ENCODE measurements at places on chromosomes 11 and 22.

DNA sequence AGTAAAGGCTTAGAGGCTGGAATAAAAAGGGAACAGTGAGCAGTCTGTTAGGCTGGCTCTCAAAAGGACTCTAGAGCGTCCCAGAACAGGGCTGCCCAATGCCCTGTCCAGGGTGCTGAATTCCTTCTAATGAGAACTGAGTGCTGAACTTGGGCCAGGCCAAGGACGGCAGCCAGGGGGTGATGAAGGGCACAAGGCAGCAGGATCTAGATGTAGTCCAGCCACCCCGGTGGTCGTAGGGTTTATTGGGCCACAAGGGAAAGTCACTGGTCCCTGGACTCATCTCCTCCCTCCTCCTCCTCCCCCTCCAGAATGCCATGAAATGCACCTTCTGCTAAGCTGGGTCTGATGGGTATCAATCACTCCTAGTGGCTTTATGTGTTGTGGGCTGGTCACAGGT is 19.2 kb downstream of the NPTXR start:
- peak; percentile 39 for DNase-seq

- no peak for DNase-seq
Observed at GRCh38 chr22:34960005-34960404, 106.0 kb upstream of the ISX start.

- no peak for DNase-seq
Observed at GRCh38 chr11:17432002-17432401, 43.5 kb upstream of the KCNJ11 start.

DNA sequence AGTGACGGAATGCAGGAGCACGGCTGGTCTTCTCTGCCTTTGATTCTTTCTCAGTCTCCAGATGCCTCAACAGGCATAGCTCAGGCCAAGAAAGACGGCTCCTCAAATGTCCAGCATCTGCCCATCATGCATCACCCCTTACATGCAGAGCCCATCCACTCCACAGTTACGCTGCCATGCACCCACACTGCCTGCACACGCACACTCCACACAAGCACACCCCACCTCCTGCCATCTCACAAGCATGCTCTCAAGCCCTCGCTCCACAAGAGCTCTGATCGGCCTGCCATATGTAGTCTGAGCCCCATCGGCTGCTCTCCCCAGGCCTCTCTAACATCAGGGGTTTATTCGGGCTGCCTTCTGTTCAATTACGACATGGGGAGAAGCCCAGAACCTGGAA is 18.8 kb downstream of the SCN4B start:
- DNase-seq = no peak

DNA sequence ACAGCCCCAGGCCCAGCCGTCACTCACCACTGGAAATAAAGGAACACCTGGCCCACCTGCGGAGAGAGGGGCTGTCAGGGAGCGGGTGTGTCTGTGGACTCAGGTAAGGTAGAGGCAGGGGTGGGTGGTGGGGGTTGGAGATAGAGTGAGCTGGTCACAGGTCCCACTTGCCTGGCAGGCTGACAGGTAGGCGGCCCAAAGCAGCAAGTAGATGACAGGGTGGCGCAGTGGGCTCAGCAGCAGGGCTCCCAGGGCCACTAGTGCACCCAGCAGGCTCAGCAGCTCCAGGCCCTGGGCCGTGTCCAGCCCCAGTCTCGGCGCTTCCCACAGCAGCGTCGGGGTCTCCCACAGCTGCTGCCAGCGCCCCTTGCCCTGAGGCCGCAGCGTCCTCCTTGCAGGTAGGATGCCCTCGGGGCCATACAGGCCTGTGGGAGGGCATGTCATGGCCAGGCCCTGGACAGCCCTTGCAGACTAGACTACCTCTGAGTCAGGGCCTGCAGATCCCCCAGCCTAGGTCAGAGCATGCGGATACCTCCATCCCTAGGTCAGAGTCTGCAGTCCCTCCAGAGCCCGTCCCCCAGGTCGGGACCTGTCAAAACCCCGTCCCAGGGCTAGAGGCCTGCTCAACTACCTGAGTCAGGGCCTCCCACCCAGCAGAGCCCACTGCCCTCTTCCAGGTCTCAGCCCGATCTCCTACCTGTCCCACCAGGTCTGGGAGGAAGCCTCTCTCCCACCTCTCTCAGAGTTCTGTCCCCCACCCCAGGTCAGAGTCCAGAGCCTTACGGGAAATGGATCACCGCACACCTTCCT is 686 bp downstream of the LMF2 start:
- no peak for DNase-seq

DNA sequence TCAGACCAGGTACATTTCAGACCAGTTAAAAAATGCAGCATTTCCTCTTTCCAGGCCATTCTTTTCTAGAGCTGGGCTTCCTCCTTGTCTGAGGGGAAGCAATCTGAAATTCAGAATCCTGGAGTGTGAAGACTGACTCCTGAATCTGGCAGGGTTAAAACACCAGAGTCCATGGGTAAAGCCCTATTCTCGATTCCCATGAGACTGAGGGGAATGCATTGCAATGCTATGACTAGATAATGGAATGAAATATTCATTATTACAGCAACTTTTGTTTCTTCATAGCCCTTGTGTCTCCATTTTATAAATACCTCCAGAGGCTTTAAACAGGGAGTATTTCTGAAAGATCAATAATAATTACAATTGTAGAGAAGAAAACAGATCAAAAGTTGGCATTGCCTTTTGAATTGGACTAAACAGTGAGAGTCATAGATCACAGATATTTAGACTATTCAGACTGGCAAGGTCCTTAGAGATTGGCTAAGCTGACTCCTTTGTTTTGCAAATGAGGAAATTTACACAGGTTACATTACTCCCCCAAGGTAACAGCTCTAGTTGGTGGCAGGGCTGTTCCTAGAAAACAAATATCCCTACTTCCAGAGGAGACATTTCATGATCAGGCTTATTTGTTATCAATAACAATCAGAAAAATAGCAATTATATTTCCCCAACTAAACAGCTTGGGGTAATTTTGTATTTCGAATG is 632.6 kb upstream of the KIRREL3 start:
- DNase-seq = no peak

DNA sequence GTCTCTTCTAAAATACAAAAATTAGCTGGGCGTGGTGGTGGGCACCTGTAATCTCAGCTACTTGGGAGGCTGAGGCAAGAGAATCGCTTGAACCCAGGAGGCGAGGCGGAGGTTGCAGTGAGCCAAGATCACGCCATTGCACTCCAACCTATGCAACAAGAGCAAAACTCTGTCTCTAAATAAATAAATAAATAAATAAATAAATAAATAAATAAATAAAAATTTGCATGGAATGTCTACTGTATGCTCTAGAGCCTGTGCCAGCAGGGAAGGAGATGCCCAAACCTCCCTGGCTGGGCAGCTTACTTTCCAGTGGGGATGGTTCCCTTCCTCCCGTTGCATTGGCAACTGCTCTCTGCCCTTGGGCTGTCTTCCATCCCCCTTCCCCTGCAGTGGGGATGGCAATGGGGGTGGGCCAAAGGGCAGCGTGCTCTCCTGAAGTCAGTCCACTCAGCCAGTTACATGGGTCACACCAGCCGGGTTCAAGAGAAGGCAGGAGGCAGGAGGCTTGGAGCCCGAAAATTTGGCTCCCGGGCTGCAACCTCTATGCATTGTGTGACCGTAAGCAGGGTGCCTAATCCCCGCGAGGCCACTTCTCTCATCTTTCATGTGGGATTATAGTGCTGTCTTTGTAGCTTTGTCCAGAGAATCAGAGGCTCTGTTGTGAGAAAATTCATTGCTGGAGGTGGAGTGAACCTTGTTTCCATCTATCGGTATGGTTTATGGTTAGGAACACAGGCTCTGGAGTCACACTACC is 1.4 kb upstream of the LRRC10B start:
- DNase-seq = no peak

GRCh38 chr11:9133956-9134355 is 42.6 kb upstream of the SCUBE2 start:
- no peak for DNase-seq

DNA sequence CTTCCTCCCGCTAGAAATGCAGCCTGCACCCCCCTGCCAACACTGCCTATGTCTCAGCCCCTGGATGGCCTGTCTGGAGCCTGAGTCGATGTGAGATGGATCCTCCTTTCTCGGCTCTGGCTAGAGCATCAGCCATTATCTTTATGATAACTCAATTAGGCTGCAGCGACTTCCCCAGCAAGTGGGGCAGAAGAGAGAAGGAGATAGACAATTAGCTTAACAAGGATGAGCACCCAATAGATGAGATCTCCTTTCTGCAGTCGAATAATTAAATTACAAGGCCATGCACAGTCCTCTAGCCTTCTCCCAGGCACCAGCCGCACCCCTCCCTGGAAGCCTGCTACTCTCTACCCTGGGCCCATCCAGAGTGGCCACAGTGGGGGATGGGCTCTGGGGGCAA is 179.3 kb downstream of the CEP164 start:
- DNase-seq = no peak

GRCh38 chr11:9046481-9046880 is 42.7 kb upstream of the NRIP3 start:
- DNase-seq = no peak

DNA sequence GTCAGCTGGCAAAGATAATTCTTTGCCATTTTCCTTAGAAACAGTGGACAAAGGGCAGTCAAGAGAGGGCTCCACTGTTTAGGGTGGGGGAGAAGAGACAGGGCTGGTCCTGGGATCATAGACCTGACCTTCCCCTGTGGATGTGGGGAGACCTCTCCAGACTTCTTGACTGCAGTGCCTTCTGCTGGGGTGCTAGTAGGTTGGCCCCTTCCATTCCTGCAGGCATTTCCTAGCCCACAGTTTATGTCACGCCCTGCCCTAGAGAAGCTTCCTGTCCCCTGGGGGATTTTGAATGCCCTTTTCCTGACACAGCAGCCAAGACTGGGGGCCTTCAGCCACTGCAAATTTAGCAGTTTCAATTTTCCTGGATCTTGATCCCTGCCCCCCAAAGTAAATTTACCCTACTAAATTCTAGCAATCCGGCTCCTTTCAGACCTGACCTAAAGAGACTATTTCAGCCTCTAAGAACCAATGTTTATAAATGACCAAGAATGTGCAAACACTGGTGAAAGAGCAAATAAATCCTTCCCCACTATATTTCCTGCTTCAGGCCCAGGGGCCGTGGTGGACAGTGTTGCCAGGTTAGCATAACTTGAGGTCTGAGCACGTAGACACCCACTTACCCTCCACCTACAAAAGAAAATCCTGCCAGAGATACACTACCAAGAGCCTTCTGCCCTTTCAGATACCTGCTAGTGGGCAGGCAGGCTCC is 58.4 kb downstream of the PPFIBP2 start:
- no peak for DNase-seq

DNA sequence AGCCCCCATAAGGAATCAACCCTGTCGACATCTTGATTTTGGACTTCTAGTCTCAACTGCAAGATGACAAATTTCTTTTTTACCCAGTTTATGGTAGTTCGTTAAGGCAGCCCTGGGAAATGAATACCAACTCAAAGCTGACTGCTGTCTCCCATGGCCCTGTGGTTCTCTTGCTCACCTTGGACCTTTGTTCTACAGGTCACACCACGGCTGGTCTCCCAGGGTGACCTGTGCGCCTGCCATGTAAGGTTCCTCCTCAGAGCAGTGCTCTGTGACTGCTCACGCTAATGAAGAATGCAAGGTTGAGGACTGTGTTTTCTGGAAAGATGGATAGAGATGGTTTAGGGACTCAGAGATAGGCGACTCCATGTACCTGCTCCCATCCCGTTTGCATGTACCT is 68.2 kb downstream of the ZNRF3 start:
- no peak for DNase-seq

DNA sequence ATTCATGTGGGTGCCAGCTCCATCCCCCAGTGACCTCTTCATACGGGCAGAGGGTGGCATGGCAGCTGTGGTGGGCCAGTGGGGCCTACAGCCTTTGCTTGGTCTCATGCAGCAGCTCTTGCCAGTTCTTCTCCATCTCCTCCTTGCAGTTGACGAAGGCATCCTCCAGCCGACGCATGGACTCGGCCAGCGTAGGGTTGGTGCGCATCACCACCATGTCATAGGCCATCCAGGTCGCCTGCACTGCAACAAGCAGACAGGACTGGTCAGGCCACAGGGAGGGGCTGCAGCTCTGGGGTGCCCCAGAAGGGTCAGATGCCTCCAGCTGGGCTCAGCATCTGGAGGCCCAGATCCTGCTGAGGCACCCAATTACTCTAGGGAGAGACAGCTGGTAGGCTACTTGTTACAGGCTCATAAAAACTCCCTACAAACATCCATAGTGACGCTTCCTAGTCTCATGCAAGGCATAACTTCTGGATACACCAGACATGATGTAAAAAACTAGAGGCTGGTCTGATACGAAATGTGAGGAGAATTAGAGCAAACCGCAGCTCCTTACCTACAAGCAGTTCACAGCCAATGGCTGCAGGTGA is 5.6 kb downstream of the KLHDC7B start:
- no peak for DNase-seq

GRCh38 chr22:42623301-42623751 is 8.6 kb upstream of the POLDIP3 start:
- DNase-seq = no peak

DNA sequence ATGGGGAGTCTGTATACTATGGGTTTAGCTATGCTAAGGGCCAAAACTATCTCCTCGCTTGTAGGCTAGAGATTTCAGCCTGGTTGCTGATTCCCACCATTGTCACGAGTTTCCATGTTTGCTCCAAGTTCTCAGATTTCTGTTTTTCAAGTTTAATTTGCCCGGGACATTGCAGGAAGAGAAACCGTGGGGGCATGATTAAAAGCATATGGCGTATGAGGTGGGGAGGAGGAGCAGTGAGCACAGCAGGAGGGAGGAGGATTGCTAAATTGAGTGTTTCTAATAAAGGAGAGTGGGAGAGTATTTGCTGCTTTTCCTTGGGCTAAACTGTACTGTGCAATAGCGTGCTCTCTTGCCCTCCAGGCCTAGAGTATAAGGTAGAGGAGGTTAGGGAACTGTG is 558.4 kb downstream of the METTL15 start:
- no peak for DNase-seq

- DNase-seq = no peak
Observed at GRCh38 chr11:63847363-63847762, 8.5 kb downstream of the MARK2 start.

GRCh38 chr11:3723014-3723708 is 52.0 kb upstream of the CHRNA10 start:
- DNase-seq = no peak

GRCh38 chr22:46233231-46233630 is 16.9 kb downstream of the CDPF1 start:
- DNase-seq = no peak

- no peak for DNase-seq
Observed at GRCh38 chr11:27627979-27628378, 72.3 kb downstream of the BDNF start.

- no peak for DNase-seq
Observed at GRCh38 chr11:48040830-48041444, 60.6 kb downstream of the PTPRJ start.

- no peak for DNase-seq
Observed at GRCh38 chr11:92505689-92506088, 281.1 kb downstream of the FAT3 start.

- no peak for DNase-seq
Observed at GRCh38 chr11:75472081-75472732, 39.2 kb upstream of the KLHL35 start.

- no peak for DNase-seq
Observed at GRCh38 chr11:34977089-34977912, 60.9 kb downstream of the PDHX start.

- DNase-seq = no peak
Observed at GRCh38 chr22:29207562-29208501, 2.1 kb downstream of the EMID1 start.

All from activated CD4-positive, CD25-positive, alpha-beta regulatory T cell treated with anti-CD3 and anti-CD28 coated beads, Interleukin-2, amount 50 U/mL, for 72 hours (primary cell).